ENCODE measurements at places on chromosomes 16 and 17. TPM values are rescaled to one million over a fixed set of nuclear protein-coding genes. Genes with fewer than 3 reads are reported as not detected.

GRCh38 chr16:2752850-2753732 is 653 bp downstream of the SRRM2 start:
- DNase-seq, result peak; percentile 87
- H3K27ac ChIP-seq, result peak overlapping the region; percentile 99
- H3K27me3 ChIP-seq, result no peaks in the 10 kb centered on the region
- H3K4me3 ChIP-seq, result peak overlapping the region; percentile 75
- H3K4me1 ChIP-seq, result peaks cover 47% of the 10 kb centered on the region

- H3K4me1 ChIP-seq, result no peaks in the 10 kb centered on the region
- H3K27me3 ChIP-seq, result no peaks in the 10 kb centered on the region
- H3K4me3 ChIP-seq, result no peak overlapping the region
- H3K36me3 ChIP-seq, result no peaks in the 10 kb centered on the region
- DNase-seq, result no peak
- H3K27ac ChIP-seq, result no peak overlapping the region
These were observed 68.8 kb downstream of the GSG1L start for GRCh38 chr16:27994686-27995085.

DNA sequence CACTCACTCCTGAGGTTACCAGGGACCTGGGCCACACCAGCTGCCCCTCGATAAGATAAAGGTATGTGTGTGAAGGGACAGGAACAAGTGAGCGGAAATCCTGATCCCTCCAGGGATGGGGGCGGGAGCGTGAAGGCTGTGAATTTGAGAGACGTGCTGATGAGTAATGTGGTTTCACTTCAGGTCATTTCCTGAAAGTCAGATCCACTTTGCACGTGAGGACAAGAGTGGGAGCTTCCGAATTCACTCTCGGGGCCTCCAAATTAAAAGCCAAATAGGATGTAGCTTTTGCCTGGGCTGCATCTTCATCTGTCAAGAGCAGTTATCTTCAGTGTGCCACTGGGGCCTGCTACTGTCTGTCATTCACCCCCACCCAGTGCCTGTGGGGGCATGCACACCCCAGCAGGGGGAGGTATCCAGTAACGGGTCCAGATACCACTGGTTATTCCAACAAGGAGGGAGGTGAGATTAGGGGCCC is 87.4 kb upstream of the LHX1 start:
- peaks cover 25% of the 10 kb centered on the region for H3K27me3 ChIP-seq
- H3K27ac ChIP-seq, result no peak overlapping the region
- no peak overlapping the region for H3K4me3 ChIP-seq
- H3K4me1 ChIP-seq, result no peaks in the 10 kb centered on the region
- H3K36me3 ChIP-seq, result no peaks in the 10 kb centered on the region
- DNase-seq, result no peak

DNA sequence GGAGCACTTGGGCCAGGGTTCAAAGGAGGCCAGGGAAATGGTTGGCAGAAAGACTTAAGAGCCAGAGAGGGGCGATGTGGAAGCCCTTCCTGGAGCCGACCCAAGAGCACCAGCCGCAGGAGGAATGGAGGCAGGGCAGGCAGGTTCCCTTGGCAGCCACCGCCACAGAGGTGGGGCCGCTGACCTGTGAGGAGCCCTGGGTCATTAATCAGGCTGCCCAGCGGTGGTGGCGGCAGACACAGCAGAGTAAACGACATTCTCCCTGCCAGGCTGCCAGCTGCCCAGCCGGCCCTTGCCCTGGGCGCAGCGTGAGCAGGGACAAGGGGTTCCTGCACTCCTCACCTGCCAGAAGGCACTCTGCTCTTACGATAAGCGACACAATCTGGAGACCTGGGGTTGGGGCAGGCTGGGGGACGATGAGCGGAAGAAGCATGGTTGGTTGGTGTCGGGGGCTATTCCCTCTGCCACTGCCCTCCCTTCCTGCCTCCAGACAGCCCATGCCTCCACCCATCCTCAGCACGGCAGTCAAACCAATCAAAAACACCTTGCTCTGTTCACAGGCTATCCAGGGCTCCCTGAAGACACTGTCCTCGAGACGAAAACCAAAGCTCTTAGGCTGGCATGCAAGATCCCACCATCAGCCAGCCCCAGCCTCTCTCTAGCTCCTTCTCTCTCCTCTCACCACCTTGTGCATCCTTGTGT is 40.9 kb downstream of the PLXDC1 start:
- no peak for DNase-seq
- H3K36me3 ChIP-seq, result no peaks in the 10 kb centered on the region
- H3K27ac ChIP-seq, result no peak overlapping the region

DNA sequence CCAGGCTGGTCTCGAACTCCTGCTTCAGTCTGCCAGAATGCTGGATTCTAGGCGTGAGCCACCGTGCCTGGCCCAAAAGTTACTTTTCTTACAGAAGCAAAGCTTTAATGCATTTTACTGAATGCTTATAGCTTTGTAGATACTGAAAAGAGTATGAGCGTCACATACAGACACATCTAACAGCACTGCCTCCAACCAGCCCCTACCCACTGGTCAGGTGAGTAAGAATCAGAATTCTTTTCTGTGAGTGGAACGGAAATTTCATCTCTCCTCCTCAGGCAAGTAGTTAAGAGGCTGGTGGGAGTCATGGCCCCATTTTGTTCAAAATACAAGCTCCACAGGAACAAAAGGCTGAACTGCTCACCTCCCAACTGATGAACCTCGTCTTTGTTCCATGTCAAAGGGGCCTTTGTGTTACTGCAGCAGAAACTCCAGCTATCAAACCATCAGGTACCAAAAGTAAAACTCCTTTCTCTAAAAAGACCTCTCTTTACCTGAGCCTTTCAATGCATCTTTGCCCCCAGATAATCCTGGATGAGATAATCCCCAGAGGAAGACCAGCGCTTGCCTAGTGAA is 92.4 kb upstream of the RPH3AL start:
- H3K36me3 ChIP-seq, result no peaks in the 10 kb centered on the region
- no peak overlapping the region for H3K27ac ChIP-seq
- H3K27me3 ChIP-seq, result no peaks in the 10 kb centered on the region
- DNase-seq, result no peak
- H3K4me3 ChIP-seq, result no peak overlapping the region

- H3K4me3 ChIP-seq, result no peak overlapping the region
- no peaks in the 10 kb centered on the region for H3K27me3 ChIP-seq
- no peaks in the 10 kb centered on the region for H3K4me1 ChIP-seq
- no peak overlapping the region for H3K27ac ChIP-seq
- DNase-seq, result no peak
These were observed 4.1 kb downstream of the CCL4L2 start for GRCh38 chr17:36214918-36215317.

GRCh38 chr16:30491744-30492308 is 19.3 kb downstream of the ITGAL start:
- no peaks in the 10 kb centered on the region for H3K36me3 ChIP-seq
- peak; percentile 24 for DNase-seq
- no peak overlapping the region for H3K27ac ChIP-seq
- H3K27me3 ChIP-seq, result no peaks in the 10 kb centered on the region

- peak; percentile 73 for DNase-seq
- H3K27ac ChIP-seq, result peak overlapping the region; percentile 83
- H3K4me3 ChIP-seq, result no peak overlapping the region
- H3K4me1 ChIP-seq, result peaks cover 59% of the 10 kb centered on the region
- H3K27me3 ChIP-seq, result no peaks in the 10 kb centered on the region
- H3K36me3 ChIP-seq, result peaks cover 6% of the 10 kb centered on the region
These were observed 7.1 kb downstream of the ERBB2 start for GRCh38 chr17:39706921-39707337.

DNA sequence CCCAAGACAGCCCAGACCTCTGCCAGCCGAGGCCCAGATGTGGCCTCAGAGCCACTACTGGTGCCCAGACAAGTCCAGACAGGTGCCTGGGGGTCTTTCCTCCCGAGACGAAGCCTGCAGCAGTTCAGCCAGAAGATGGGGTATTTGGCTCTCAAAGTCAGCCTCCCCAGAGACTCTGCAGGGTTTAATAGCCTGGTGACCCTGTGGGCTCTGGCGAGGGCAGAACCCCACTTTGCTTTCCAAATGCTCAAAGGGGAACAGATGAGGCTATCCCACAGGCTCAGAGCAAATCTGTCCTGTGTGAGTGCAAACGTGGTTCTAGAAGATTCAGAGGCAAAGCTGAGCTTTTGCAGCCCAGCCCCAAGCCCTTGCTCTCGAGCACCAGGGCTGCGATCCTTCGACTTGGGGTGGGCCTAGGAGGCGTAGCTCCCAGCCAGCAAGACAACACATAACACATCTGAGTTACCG is 236.0 kb downstream of the MRTFB start:
- H3K4me1 ChIP-seq, result peaks cover 35% of the 10 kb centered on the region
- H3K27ac ChIP-seq, result peak overlapping the region; percentile 39
- peaks cover 23% of the 10 kb centered on the region for H3K27me3 ChIP-seq
- H3K4me3 ChIP-seq, result no peak overlapping the region
- DNase-seq, result no peak
- H3K36me3 ChIP-seq, result no peaks in the 10 kb centered on the region

DNA sequence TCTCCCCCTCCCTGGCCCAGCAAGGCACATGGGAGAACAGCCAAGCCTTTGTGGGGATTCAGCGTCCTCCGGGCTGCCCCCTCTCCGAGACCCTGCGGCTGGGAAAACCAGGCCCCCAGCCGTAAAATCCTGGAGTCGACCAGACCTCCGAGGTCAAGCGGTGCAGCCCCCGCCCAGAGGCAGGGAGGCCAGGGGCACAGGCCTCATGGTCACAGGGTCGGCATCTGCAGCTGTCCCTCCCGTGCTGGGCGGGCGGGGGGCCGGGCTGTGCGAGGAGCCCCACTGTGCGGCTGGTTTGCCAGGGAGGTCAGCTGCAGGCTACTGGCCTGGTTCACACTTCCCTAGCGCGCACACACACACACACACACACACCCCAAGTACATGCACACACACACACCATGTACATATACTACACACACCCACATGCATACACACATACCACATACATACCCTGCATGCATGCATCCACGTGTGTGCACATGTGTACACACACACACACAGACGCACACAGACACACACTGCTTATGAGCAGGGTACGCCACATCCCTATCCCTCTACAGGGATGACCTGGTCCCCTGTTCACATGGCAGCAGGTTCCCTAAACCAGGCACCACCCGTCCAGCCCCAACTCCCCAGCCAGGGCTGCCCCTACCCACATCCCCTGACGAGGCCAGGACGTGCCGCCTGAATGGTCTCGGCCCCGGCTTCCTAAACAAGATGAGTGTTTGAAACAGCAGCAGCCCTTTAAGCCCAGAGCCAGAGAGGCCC is 108.9 kb upstream of the CIBAR2 start:
- H3K4me1 ChIP-seq, result peaks cover 17% of the 10 kb centered on the region
- no peaks in the 10 kb centered on the region for H3K27me3 ChIP-seq
- no peak for DNase-seq
- H3K4me3 ChIP-seq, result no peak overlapping the region
- peak overlapping the region; percentile 54 for H3K27ac ChIP-seq

GRCh38 chr17:9195961-9196670 is 174.8 kb downstream of the NTN1 start:
- DNase-seq, result peak; percentile 57
- H3K4me3 ChIP-seq, result no peak overlapping the region
- peak overlapping the region; percentile 31 for H3K27ac ChIP-seq
- peaks cover 9% of the 10 kb centered on the region for H3K4me1 ChIP-seq
- no peaks in the 10 kb centered on the region for H3K27me3 ChIP-seq

- DNase-seq, result no peak
- no peaks in the 10 kb centered on the region for H3K36me3 ChIP-seq
- peaks cover 12% of the 10 kb centered on the region for H3K4me1 ChIP-seq
- no peak overlapping the region for H3K4me3 ChIP-seq
- H3K27me3 ChIP-seq, result no peaks in the 10 kb centered on the region
- H3K27ac ChIP-seq, result peak overlapping the region; percentile 73
These were observed 158.5 kb upstream of the RPH3AL start for GRCh38 chr17:511001-511698.

DNA sequence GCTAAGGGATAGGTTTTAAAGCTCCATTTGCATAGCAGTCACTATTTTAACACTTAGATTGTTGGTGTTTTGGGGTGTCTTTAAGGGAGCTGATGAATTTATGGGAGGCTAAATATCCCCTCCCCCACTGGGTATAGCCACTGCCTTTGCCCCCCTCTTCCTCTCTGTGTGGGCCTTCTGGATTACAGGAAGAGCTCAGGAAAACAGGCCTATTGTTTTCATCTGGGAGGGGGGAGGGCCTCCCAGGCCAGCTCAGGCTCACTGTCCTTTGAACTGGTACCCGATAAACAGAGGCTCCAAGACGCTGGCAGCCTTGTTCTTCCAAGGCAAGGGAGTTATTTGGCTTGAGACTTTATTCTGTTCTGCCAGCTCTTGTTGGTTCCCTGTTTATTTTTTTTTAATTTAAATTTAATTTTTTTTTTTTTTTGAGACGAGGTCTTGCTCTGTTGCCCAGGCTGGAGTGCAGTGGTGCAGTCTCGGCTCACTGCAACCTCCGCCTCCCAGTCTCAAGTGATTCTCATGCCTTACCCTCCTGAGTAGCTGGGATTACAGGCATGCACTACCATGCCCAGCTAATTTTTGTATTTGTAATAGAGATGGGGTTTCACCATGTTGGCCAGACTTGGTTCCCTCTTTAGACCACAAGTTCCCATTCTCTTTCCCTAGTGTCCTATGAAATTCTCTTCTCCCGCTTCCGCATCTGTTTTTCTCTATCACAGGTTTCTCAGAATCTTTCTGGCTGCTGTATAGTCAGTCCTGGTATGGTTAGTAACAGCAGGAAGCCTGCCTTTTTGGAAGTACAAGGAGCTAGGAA is 25.1 kb downstream of the MINK1 start:
- peak overlapping the region; percentile 57 for H3K27ac ChIP-seq
- H3K27me3 ChIP-seq, result no peaks in the 10 kb centered on the region
- DNase-seq, result no peak
- H3K4me3 ChIP-seq, result no peak overlapping the region
- H3K4me1 ChIP-seq, result peaks cover 24% of the 10 kb centered on the region

GRCh38 chr16:60776281-60776680 is 1260.0 kb downstream of the CDH8 start:
- H3K27ac ChIP-seq, result no peak overlapping the region
- H3K4me3 ChIP-seq, result no peak overlapping the region
- no peaks in the 10 kb centered on the region for H3K27me3 ChIP-seq
- DNase-seq, result no peak

GRCh38 chr16:83849421-83849820 is 41.6 kb downstream of the HSBP1 start:
- H3K4me1 ChIP-seq, result no peaks in the 10 kb centered on the region
- H3K4me3 ChIP-seq, result no peak overlapping the region
- DNase-seq, result no peak

GRCh38 chr17:68709461-68709860 is 108.3 kb upstream of the FAM20A start:
- no peaks in the 10 kb centered on the region for H3K4me1 ChIP-seq
- H3K27ac ChIP-seq, result no peak overlapping the region
- no peaks in the 10 kb centered on the region for H3K36me3 ChIP-seq

- no peak overlapping the region for H3K27ac ChIP-seq
- H3K4me1 ChIP-seq, result no peaks in the 10 kb centered on the region
- H3K27me3 ChIP-seq, result no peaks in the 10 kb centered on the region
These were observed 61.5 kb downstream of the SLC39A11 start for GRCh38 chr17:73030995-73031394.

- H3K4me1 ChIP-seq, result peaks cover 25% of the 10 kb centered on the region
- no peaks in the 10 kb centered on the region for H3K36me3 ChIP-seq
- H3K27me3 ChIP-seq, result no peaks in the 10 kb centered on the region
- H3K4me3 ChIP-seq, result no peak overlapping the region
- no peak overlapping the region for H3K27ac ChIP-seq
These were observed 52.6 kb downstream of the PRKCA start for GRCh38 chr17:66354981-66355380.

Gene TMEM235
- total RNA-seq, result not detected

Gene CCL16
- not detected for total RNA-seq

Gene ARMC5
- total RNA-seq, result 3.2 TPM

Gene TBC1D3G
- not detected for total RNA-seq

Gene HOXB2
- total RNA-seq, result 13.8 TPM

Gene NOXO1
- total RNA-seq, result 29.8 TPM

Gene MYH11
- 1,914 TPM for total RNA-seq

Gene TNK1
- 110 TPM for total RNA-seq

Gene KRTAP4-3
- total RNA-seq, result not detected

Gene MT1G
- total RNA-seq, result 1,835 TPM

Gene CSH2
- not detected for total RNA-seq

All from transverse colon (tissue), 4 donors.